ENCODE measurements at places on chromosomes 1 and 21. TPM values are rescaled to one million over a fixed set of nuclear protein-coding genes. Genes with fewer than 3 reads are reported as not detected.
A peak's percentile ranks its signal among the peaks of the same experiment; 100 is the strongest.

MARK1 gene
- 1.2 TPM for total RNA-seq

LRRC38 gene
- total RNA-seq: not detected

PAPPA2 gene
- under 0.01 TPM for total RNA-seq

OR2T34 gene
- total RNA-seq: not detected

TCHHL1 gene
- total RNA-seq: not detected

DNA sequence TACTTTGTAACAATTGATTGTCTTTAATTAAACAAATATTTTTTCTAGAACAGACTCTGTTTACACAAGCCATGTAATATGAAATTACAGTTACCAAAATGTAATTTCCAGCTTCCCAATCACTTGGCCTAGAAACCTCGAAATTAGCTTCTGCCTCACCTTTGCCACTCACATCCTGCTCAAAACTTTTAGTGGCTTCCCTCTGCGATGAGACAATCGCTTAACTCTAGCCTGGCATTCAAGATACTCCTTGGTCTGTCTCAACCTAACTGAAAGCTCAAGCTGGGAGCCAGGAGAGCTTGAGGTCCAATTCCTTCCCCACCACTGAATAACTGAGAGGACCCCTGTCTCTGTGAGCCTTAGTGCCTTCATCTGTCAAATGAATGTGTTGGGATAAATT, 42.8 kb downstream of the GFI1 start:
- no peak for DNase-seq

DNA sequence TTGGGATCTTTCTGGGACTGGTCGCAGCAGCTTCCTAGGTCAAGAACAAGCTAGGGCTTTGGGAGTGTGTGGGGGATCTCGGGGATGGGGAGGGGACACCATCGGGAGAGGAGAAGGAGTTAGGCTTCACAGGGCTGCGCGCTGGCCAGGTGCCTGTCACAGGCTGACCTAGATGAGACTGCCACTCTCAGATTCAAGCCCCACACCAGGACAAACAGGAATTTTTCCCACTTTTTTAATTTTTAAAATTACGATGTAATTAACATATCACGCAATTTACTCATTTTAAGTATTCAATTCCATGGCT, 180.6 kb downstream of the CAMTA1 start:
- no peak for DNase-seq

- peak; percentile 85 for DNase-seq
These were observed 8.8 kb upstream of the NLRP3 start for GRCh38 chr1:247407180-247407616.

All from upper lobe of left lung (tissue), 6 donors.